Foreskin keratinocyte (primary cell): ENCODE measurements at places on chromosomes 12 and 14. TPM values are rescaled to one million over a fixed set of nuclear protein-coding genes. Genes with fewer than 3 reads are reported as not detected.
A peak's percentile ranks its signal among the peaks of the same experiment; 100 is the strongest.

BDKRB2 gene
- total RNA-seq: 16.7 and 20.7 TPM in 2 replicates

B4GALNT1 gene
- 0.25 and 0.51 TPM in 2 replicates for total RNA-seq

GPR162 gene
- total RNA-seq: 0.14 and 0.21 TPM in 2 replicates

ETV6 gene
- total RNA-seq: 11.2 and 12.6 TPM in 2 replicates

TMEM229B gene
- 2.2 and 3.4 TPM in 2 replicates for total RNA-seq

KRT8 gene
- total RNA-seq: 445 and 504 TPM in 2 replicates

C12orf75 gene
- total RNA-seq: 149 and 164 TPM in 2 replicates

MTA1 gene
- 64.1 and 64.7 TPM in 2 replicates for total RNA-seq

OR6C2 gene
- not detected in 2 replicates for total RNA-seq

BEGAIN gene
- total RNA-seq: 0.48 and 0.53 TPM in 2 replicates

- peak; percentile 99 for DNase-seq
Measured at GRCh38 chr14:62694075-62694474, 351.2 kb downstream of the KCNH5 start.

GRCh38 chr14:26074892-26075291 lies 522.9 kb downstream of the NOVA1 start:
- no peak for DNase-seq

GRCh38 chr12:5022465-5023061 lies 21.1 kb upstream of the KCNA5 start:
- DNase-seq: peak; percentile 19

DNA sequence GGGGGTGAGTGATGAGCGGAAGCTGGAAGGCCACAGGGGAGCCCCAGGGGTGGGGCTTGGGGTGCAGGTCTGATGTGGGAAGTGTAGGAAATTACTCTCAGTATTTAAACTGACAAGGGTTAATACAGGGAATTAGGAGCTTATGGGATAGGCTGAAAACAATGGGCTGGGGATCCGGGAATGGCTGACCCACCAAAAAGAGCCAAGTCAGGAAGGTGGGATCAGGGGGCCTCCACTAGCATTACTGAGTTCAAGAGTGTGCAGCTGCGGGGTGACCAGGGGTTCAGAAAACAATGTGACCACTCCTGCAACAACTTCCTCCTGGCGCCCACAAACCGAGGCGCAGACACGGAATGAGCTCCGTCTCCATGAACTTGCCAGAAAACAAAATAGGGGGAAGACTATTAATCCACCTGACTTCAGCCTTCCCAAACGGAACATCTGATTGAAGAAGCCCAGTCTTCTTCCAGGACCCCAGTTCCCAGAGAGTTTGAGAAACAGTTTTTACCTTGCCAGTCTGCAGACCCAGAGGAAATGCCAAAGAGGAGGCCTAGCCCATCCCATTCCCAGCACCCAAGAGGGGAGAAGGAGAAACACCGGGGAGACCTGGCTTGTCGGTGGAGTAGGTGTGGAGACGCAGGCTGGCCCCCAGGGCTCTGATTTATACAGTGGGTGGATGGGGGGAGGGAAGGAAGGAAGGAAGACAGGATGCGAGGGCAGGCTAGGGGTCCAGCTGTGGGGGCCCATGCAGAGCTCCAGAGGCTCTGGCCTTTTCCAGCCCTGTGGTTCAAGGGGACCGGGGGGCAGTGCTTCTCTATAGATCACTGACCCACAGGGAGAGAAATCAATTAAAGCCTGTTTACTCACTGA lies 16.5 kb upstream of the YY1 start:
- no peak for DNase-seq

GRCh38 chr12:113473942-113474341 lies 2.3 kb upstream of the LHX5 start:
- peak; percentile 18 for DNase-seq

DNA sequence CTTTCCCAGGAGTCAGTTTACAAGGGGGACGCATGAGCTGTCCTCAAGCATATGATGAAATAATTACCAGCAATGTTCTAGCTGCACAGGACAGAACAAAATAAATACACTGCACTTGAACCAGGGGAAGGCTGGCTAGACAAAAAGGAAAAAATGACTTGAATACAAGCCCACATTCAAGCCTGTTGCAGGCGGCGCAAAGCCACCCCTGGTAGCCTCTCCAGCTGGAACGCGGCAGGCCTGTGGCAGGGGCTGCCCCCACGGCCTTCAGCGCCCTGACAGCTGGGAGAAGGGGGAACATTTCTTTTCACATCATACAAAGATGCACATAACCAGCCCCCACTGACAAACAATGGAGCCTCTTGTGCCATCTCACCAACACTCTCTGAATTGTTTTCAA lies 57.1 kb downstream of the TRAFD1 start:
- no peak for DNase-seq

GRCh38 chr14:101096551-101096950 lies 193.0 kb upstream of the RTL1 start:
- no peak for DNase-seq

DNA sequence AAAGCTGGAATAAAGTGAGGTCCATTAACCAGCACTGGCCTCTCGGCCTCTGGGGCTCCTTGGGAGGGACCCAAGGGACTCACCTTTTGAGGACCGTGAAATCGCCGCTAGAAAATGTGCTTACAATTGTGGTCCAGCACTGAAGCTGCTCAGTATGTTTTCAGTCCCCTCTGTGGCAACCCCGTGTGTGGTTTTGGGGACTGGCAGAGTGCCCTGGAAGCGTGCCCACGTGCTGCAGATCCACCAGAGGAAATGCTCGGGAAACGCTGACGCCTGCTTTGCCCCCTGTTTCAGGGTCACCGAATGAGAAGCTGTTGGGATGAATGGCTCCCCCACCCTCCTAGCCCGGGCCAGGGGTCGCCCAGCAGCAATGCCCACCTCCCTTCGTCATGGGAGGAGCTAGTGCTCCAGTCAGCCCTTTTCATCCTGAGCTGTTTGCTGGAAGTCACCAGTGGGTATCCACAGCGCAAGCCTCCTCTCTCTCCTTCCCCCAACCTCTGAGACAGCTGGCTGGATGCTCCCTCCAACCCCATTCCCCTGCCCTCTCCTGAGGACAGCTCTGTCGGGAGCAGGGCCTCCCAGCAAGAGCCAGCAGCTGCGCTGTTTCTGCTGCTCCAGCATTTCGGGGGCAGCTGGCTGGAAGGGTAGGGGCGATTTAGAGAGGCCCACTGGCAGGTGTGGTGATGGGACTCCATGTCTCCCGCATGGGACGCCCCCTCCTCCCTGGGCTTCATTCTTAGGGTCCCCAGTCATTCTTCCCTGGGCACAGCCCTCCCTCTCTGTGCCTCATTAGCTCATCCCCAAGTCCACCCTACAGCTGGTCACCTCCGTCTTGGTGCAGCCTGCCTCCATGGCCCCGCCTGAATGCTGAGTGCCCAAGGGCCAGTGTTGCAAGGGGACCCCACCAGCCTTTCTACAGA lies 33.2 kb upstream of the PPP1R13B start:
- no peak for DNase-seq

GRCh38 chr12:103105971-103106597 lies 148.6 kb downstream of the ASCL1 start:
- DNase-seq: no peak

DNA sequence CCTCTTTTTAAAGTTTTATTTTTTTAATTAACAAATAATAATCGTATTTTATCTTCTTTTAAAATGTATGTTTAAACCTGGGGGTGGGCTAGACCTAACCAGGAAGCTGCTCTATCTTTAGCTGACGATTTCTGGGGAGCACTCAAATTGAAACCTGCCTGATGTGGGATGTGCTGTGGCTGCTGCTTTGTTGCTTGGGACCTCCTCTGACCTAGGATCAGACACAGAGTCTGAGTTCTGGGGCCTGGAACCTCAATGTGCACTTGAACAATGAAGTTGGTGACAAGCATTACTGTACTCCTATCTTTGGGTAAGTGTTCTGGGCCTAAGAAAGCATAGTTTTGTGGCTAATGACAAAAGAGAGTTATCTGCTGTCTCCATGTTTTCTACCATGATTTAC lies 386.7 kb downstream of the DAD1 start:
- no peak for DNase-seq

- peak; percentile 64 for DNase-seq
Measured at GRCh38 chr12:16955083-16955657, 349.2 kb upstream of the LMO3 start.

DNA sequence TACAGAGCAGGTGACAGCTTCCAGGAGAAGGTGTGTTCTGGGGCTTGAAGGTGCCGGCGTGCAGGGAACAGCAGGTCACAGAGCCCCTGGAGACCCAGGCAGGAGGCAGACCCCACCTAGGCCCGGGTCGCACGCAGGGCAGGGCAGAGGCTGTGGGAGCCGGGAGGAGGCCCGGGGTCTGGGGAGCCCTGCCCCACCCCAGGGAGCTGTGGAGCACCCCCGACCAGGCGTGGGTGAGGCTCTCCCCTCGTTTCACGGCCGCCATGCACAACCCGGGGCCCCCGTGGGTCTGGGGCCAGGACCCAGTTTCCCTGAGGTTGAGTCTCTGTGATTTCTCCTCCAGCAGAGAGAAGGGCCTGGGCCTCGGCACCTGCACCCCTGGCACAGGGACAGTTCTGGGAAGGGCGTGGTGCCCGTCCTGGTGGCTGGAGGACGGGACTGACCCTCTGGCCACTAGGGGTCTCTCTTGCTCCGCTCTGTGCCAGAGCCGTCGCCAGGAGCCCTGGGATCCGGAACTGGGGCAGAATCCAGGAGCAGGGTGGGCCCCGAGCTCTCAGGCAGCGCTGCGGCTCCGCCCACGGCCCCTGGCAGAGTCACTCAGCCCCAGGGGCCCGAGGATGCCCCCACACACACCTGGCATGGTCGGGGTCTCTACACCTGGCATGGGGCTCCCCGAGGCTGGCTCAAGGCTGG lies 75.2 kb upstream of the FBRSL1 start:
- DNase-seq: peak; percentile 15

DNA sequence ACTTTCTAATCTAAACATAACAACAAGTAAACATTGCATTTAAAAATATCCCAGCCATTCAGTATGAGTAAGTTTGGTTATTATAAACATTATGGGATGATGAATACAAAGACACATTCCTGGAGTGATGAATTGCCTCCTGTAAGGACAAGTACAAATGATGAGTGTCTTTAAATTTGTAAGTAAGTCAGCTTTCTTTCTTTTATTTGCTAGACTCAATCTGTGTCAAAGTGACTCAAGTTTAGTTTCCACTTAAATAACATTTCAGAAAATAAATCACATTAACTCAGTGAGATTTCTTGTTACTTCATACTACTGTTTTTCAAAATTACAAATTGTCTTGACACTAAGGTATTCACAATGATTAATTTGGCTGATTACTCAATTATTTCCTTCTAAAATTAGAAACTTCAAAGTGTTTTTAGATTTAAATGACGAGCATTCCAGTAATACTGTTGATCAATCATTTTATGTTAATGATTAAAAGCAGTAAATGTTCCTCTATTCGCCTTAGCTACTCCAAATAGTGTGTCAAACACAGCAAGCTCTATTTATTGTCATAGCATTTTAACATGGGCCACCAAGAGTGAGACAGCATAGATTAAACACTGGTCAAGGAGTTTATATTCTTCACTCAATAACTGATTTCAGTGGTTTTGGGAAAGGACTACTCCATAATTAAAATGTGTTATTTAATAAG lies 658.0 kb upstream of the MDGA2 start:
- DNase-seq: no peak

GRCh38 chr12:54392485-54393206 lies 8.1 kb upstream of the ZNF385A start:
- peak; percentile 56 for DNase-seq

- no peak for DNase-seq
Measured at GRCh38 chr12:111412830-111413441, 7.2 kb downstream of the SH2B3 start.

DNA sequence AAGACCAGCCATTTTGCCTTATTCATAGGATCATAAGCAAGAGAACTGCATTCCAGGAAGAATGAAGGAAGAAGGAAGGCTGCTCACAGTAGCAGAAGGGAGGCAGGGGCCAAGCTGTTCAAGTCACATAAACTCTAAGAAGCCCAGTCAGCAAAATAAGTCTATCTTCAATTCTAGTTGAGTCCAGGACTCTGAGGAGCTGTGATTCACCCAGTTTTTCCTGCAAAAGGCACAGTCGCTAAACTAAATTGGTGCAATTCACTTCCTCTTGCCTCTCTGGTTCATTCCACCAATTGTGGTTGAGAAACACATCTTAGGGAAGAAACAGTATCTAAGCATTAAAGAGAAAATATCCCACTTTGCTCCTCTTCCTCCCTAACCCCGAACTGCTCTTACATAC lies 9.8 kb downstream of the ZNF641 start:
- DNase-seq: no peak

- no peak for DNase-seq
Measured at GRCh38 chr12:63802012-63802608, 22.4 kb downstream of the RXYLT1 start.

GRCh38 chr12:9363145-9363544 lies 154.9 kb upstream of the PZP start:
- peak; percentile 40 for DNase-seq
